ENCODE measurements at places on chromosomes 7 and 10. TPM values are rescaled to one million over a fixed set of nuclear protein-coding genes. Genes with fewer than 3 reads are reported as not detected.

DNA sequence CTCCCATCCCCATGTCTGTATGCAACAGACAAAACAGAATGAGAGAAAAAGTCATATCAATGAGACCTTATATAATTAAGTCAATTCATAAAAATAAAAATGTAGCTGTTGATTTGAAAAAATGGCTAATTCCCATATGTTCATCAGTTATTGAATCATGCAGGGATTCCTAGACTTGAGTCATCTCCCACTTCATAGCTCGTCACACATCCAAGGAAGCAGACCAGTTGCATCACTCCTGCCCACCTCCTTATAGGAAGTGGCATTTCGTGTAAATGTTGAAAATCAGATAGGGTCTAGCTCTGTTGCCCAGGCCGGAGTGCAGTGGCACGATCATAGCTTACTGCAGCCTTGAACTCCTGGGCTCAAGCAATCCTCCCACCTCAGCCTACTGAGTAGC is 56.1 kb upstream of the SH2B2 start:
- DNase-seq = no peak

GRCh38 chr10:92181575-92181974 is 109.3 kb downstream of the CPEB3 start:
- no peak for DNase-seq

DNA sequence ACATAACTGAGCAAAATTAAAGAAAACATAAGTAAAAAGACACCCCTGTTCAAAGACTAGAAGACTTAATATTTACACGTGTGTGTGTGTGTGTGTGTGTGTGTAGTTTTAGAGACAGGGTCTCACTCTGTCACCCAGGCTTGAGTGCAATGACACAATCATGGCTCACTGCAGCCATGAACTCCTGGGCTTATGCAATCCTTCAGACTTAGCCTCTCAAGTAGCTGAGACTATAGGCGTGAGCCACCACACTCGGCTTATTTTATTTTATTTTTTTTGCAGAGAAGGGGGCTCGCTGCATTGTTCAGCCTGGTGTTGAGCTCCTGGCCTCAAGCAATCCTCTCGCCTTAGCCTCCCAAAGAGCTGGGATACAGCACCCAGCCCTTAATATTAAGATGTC is 90.3 kb downstream of the JMJD1C start:
- no peak for DNase-seq

DNA sequence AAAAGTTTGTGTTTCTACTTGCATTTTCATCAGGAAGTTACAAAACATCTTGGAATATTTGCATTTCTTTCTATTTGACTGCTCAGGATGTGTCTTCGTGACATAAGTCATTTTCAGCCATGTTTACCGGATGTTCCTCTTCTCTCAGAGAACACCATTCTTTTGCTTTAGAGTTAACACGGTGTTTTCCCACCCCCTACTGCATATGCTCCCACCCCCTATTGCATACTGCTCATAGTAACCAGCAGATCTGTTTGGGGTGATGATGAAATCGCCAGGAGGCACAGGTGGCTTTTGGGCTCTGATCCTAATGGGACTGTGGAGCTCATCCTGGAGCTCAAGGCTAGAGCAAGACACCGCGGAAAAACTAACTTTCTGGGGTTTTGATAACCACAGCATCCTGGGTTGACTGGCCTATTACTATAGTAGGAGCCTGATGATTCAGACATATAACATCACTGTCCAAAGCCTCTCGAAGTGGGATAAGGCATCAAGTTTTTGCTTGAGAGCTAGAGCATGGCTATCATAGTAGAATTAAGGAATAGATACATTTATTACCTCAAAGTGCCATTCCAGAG is 65.1 kb upstream of the BET1 start:
- DNase-seq = no peak

GRCh38 chr7:41830271-41830670 is 127.4 kb upstream of the INHBA start:
- no peak for DNase-seq

- DNase-seq = peak; percentile 34
Observed at GRCh38 chr10:80104066-80104926, 25.8 kb downstream of the TMEM254 start.

DNA sequence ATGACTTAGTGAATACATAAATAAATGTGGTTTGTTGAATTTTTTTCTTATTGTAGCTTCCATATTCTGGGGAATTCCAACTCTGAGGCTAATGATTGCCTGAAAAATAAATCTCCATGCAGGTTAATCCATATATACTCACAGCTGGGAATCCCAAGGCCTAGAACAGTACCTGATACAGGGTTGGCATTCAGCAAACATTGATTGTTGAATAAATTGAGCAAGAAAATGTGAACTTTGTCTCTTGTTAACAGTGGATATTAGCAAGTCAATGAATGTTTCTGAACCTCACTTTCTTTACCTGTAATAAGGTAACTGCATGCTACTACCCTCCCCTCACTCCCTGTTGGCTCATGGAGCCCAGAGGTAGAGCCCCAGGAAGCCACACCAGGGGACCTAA is 253.6 kb upstream of the AOAH start:
- no peak for DNase-seq

DNA sequence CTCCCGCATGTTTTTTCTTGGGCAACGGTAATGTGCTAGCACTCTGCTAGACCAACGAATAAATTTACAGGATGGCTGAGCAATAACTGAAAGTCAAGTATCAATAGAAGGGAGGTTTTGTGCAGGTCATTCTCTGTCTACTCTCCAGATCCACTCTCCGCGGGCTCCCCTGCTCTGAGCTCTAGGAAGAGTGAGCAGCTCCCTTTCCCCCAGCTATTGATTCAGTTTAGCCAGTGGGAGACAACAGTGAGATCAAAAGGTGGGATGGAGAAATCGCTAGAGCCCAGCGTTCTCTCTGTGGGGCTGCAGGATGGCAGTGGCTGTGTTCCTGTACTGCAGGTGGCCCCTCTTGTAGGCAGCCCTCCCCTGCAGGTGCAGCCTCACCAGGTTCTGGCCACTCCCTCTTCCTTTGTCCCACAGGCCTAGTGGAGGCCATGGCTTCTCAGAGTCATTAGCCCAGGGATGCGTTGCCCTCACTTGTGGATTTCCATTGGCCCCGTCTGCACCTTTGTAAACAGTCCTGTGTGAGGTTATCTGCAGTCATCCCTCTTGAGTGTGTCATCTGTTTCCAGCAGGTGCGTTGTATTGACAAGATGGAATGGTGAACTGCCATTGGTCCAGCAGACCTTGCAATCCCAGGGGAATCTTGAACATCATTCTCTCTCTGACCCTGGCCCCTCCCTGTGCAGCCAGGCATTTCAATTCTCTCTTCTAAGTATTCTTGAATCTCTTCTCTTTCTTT is 11.1 kb downstream of the MSRB2 start:
- DNase-seq = no peak

DNA sequence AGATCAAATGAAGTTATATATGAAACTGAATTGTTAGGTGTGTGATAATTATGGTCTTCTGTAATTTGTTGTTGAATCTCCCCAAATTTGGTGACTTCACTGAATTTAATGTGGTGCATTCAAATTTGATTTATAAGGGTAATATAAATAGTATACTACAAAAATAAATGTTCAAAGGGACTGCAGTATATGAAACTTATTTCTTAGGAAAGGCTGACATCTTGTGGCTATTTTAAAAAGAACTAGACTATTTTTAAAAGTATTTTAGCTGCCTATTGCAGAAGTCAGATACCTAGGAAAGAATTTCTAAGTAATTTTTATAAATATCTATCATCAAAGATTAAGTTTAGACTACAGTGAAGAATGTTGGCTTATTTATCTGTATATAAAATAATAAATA is 36.6 kb downstream of the ATRNL1 start:
- no peak for DNase-seq

- no peak for DNase-seq
Observed at GRCh38 chr7:35875292-35875691, 74.4 kb downstream of the SEPTIN7 start.

DNA sequence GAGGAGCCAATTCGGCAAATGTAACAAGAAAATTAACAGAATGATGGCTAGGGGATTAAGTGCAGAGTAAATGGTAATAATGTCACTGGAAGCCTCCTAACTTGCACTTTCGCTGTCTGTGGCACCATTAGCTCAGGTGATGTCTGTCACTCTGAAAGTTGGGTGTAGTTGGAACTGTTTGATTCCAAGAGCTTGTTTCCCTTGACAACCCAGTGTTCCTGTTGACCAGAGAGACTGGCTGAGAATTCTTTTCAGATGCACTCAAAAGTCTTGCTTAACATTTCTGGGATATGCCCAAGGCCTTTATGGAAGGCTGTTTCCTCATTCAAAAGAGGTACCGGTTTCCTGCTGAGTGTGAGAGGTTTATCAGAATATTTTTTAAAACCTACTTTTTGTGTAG is 49.6 kb downstream of the PLPP4 start:
- no peak for DNase-seq

DNA sequence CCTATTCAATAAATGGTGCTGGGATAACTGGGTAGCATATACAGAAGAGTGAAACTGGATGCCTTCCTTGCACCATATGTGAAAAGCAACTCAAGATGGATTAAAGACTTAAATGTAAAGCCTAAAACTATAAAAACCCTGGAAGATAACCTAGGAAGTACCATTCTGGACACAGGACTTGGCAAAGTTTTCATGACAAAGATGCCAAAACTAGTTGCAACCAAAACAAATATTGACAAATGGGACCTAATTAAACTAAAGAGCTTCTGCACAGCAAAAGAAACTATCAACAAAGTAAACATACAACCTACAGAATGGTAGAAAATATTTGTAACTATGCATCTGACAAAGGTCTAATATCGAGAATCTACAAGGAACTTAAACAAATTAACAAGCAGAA is 129.1 kb upstream of the CTBP2 start:
- DNase-seq = no peak

GRCh38 chr7:88312061-88312663 is 5.5 kb upstream of the STEAP4 start:
- DNase-seq = peak; percentile 62

Gene ELFN1
- 0.51 TPM for total RNA-seq

Gene C10orf95
- not detected for total RNA-seq

Gene LBX1
- not detected for total RNA-seq

All from uterus (tissue), 4 donors.